ENCODE measurements at places on chromosomes 7 and 10.

- no peak for DNase-seq
Observed at GRCh38 chr10:66301078-66301477, 624.8 kb upstream of the LRRTM3 start.

- DNase-seq: no peak
Observed at GRCh38 chr7:156080596-156080995, 268.3 kb upstream of the SHH start.

DNA sequence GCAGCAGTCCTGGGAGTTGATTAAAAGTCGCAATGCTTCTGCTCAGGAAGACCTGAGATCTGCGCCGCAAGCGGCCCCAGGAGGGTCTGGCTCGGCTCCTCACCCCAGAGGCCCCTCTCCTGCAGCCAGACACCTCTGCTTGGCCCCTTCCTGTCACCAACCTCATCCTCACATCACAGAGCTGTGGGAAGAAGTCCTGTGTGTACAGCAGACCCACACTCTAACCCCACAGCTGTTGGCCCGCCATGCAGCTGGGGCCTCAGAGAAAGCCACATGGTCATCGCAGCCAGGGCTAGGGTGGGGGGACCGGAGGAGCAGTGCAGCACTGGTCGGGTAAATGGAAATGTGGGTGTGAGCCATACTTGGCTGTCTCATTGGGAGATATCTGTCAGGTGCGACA lies 97.7 kb downstream of the RGS10 start:
- no peak for DNase-seq

GRCh38 chr7:40483630-40484029 lies 348.8 kb downstream of the SUGCT start:
- no peak for DNase-seq

Data from fibroblast of the aortic adventitia (primary cell).